ENCODE measurements at places on chromosomes 4 and X. TPM values are rescaled to one million over a fixed set of nuclear protein-coding genes. Genes with fewer than 3 reads are reported as not detected.

Gene ADGRG2
- total RNA-seq, result 0.20 TPM

Gene NUDT10
- 18.3 TPM for total RNA-seq

Gene GBA3
- not detected for total RNA-seq

Gene PCDH19
- 33.3 TPM for total RNA-seq

Gene SLC30A9
- 68.0 TPM for total RNA-seq

Gene GNL3L
- 52.9 TPM for total RNA-seq

- no peak overlapping the region for H3K27ac ChIP-seq
- no peak overlapping the region for H3K4me3 ChIP-seq
- no peak for DNase-seq
- H3K27me3 ChIP-seq, result peaks cover 19% of the 10 kb centered on the region
- no peaks in the 10 kb centered on the region for H3K36me3 ChIP-seq
- H3K4me1 ChIP-seq, result no peaks in the 10 kb centered on the region
Observed at GRCh38 chr4:26083987-26084386, 170.0 kb downstream of the SMIM20 start.

DNA sequence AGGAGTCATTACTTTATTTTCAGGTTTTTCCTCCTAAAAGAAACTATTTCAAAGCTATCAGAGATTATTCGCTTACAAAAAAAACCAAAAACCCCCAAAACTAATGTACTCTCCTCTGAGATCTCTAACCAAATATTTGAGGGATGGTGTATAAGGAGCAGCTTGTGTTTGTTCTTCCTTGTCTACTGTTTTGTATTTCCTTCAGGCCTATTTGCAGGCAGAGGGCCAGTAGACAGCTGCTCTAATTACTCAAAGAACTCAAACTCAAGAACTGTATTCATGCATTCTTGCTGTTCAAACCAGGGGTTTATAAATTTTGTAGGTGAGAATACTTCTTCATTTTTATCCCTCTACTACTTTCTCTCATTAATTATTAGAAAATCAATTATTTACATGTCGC lies 51.3 kb downstream of the SH3RF1 start:
- no peak for DNase-seq
- H3K4me1 ChIP-seq, result peaks cover 16% of the 10 kb centered on the region
- H3K4me3 ChIP-seq, result no peak overlapping the region
- H3K36me3 ChIP-seq, result peaks cover 12% of the 10 kb centered on the region
- no peaks in the 10 kb centered on the region for H3K27me3 ChIP-seq

DNA sequence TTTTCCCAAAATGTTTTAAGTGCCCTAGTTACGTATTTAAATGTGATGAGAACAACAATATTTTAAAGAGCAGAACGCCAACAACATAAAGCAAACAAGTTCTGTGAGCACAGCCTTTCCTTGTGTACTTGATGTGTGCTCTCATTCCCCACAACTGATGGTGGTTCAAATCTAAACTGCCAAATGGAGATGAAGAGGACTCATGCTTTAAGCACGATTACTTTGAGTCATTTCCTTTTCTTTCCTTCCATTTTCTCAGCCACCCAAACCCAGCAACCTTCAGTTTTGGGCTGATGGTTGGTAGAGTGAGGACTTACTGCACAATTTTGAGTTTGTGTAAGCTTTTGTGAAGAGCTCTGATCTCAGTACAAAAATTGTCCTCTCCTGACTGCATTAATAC lies 1.7 kb downstream of the NSD2 start:
- peaks cover 44% of the 10 kb centered on the region for H3K4me1 ChIP-seq
- H3K36me3 ChIP-seq, result peaks cover 3% of the 10 kb centered on the region
- peak overlapping the region; percentile 90 for H3K4me3 ChIP-seq
- DNase-seq, result no peak
- H3K27ac ChIP-seq, result no peak overlapping the region
- peaks cover 8% of the 10 kb centered on the region for H3K27me3 ChIP-seq

GRCh38 chrX:6885396-6885795 lies 262.1 kb upstream of the STS start:
- no peak overlapping the region for H3K4me3 ChIP-seq
- H3K36me3 ChIP-seq, result no peaks in the 10 kb centered on the region
- no peaks in the 10 kb centered on the region for H3K4me1 ChIP-seq

- no peak overlapping the region for H3K27ac ChIP-seq
- no peaks in the 10 kb centered on the region for H3K27me3 ChIP-seq
- DNase-seq, result no peak
Observed at GRCh38 chrX:13721371-13721770, 13.0 kb downstream of the TRAPPC2 start.

GRCh38 chr4:14059006-14059405 lies 431.5 kb upstream of the BOD1L1 start:
- H3K36me3 ChIP-seq, result no peaks in the 10 kb centered on the region
- H3K27ac ChIP-seq, result no peak overlapping the region
- H3K27me3 ChIP-seq, result no peaks in the 10 kb centered on the region
- H3K4me3 ChIP-seq, result no peak overlapping the region

- DNase-seq, result no peak
- H3K4me1 ChIP-seq, result no peaks in the 10 kb centered on the region
- no peak overlapping the region for H3K4me3 ChIP-seq
- H3K36me3 ChIP-seq, result no peaks in the 10 kb centered on the region
- no peaks in the 10 kb centered on the region for H3K27me3 ChIP-seq
Observed at GRCh38 chr4:81664079-81664478, 192.4 kb upstream of the RASGEF1B start.

- H3K4me3 ChIP-seq, result no peak overlapping the region
- DNase-seq, result no peak
- H3K27me3 ChIP-seq, result no peaks in the 10 kb centered on the region
- peaks cover 4% of the 10 kb centered on the region for H3K4me1 ChIP-seq
- no peaks in the 10 kb centered on the region for H3K36me3 ChIP-seq
- no peak overlapping the region for H3K27ac ChIP-seq
Observed at GRCh38 chrX:33204889-33205288, 6.5 kb downstream of the DMD start.

DNA sequence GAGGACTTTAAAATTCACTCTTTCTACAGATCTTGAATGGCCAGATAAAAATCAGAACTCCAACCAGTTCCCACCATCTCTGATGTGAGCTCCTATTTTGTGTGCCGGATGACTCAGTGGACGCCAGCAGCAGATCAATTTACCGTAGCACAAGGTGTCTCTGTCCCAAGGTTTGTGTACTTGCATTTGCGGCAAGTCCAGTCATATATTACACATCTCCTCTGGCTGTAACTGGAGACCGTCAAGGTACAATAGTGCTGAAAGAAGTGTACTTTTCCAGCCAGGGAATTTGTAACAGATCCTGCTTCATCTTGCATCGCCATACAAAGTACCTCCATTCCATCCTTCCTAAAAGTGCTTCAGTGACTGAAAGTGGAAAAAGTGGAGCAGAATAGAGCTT lies 108.2 kb upstream of the SORBS2 start:
- no peak overlapping the region for H3K27ac ChIP-seq
- H3K27me3 ChIP-seq, result no peaks in the 10 kb centered on the region
- no peak for DNase-seq
- no peaks in the 10 kb centered on the region for H3K36me3 ChIP-seq
- H3K4me1 ChIP-seq, result peaks cover 20% of the 10 kb centered on the region

DNA sequence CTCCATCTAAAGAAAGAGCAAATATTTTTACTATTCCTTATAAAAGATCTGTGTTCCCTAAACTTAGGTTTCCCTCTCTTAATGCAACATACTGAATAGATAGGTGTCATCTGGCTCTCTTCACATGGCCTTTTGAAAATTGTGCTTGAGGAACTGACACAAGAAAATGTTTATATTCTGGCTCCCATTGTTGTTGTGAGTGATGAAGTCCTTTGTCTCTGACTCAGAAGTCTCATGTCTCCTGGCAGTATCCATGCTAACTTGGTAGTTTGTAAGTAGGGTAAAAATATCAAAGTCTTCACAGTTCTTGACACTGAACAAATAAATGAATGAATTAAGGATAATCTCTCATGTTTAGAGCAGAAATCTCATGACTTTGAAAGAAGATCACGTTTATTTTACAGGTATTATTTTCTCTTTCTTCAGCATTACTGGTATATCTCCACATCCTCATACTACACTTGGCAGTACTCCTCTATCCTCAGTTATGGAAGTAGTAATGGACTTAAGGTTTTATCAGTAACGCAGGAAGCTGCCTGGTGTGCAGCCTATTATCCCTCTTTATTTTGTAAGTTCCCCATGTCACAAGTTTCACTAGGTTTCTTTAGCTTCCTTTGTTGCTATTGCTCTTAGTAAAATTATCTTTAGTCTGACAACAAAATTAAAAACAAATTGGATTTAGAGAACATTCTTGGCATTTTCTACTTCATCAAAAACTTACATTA lies 14.2 kb upstream of the PABPC4L start:
- no peaks in the 10 kb centered on the region for H3K27me3 ChIP-seq
- H3K4me1 ChIP-seq, result no peaks in the 10 kb centered on the region
- no peak for DNase-seq
- no peak overlapping the region for H3K27ac ChIP-seq
- H3K36me3 ChIP-seq, result no peaks in the 10 kb centered on the region

Measured in neural crest cell (in vitro differentiated cells).